Stimulated activated CD8-positive, alpha-beta memory T cell treated with anti-CD3 and anti-CD28 coated beads, Interleukin-7, amount 100 ng/mL, for 1 hour (primary cell): ENCODE measurements at places on chromosomes 2 and 18.

DNA sequence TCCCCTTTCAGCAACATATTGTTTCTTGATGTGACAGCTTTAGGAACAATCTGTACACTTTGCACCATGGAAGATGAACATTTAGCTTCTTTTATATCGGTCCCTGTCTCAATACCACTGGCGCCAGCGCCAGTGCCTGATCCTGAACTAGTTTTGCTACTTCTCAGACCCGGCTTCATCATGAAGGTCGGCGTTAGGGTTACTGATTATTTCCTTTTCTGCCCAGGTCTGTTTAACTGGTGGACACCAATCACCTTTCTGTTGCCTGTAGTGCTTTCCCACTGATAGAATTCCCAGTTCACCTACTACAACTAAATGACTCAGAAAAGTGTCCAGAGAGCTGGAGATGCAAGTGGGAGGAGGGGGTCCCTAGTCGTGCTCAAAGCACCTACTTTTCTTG lies 99.5 kb downstream of the MYCN start:
- DNase-seq: no peak

- no peak for DNase-seq
Observed at GRCh38 chr2:6184532-6185292, 492.5 kb downstream of the SOX11 start.

DNA sequence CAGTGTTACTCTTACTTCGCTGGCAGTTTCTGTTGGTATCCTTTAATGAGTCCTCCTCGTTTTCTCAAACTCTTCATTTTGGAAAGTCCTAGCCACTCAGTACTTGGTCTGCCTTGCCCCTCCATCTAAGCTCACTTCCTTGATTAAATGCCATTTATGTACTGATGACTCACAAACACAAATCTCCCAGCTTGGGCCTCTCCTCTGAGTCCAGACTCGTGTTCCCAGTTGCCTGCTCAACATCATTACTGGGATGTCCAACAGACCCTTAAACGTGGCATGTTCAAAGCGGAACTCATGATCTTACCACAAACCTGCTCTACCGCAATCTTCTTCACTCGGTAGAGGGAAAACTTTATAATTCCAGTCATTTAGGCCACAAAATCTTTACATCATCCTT lies 13.8 kb upstream of the CCDC68 start:
- no peak for DNase-seq

DNA sequence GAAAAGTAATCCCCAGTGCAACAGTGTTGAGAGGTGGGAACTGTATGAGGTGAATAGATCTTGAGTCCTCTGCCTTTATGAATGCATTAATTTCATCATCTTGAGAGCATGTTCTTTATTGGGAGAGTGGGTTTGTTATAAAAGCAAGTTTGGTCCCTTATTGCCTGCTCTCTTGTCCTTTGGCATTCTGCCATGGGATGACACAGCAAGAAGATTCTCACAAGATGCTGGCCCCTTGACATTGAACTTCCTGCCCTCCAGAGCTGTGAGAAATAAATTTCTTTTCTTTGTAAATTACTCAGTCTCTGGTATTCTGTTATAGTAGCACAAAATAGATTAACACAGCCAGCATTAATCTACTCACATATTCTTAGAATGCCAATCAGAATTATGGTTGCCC lies 108.6 kb downstream of the EHBP1 start:
- DNase-seq: no peak

- no peak for DNase-seq
Observed at GRCh38 chr2:133063775-133064174, 393.8 kb upstream of the LYPD1 start.

GRCh38 chr2:23617811-23618215 lies 232.8 kb downstream of the KLHL29 start:
- no peak for DNase-seq
